ENCODE measurements at places on chromosomes 7 and 10.

GRCh38 chr7:54331311-54331710 is 210.9 kb upstream of the VSTM2A start:
- no peak for DNase-seq

DNA sequence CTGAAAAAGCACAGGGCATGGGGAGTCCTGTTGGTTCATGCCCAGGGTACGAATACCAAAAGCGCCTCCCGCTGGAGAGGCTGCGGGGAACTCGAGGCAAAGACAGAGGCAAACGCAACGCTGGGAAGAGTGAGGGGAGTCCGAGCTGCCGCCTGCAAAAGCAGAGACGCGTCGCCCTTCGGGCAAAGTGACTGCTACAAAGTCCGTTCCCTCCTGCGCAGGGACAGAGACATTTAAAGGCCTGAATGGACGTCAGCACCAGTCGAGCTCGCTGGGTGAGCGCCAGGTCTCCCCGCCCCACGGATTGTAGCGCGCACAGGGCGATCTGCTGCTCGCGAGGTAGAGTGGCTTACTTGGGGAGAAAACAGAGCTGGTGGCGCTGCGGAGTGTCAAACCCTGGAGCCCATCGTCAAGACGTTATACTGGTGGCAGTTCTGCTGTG is 732.8 kb downstream of the ZWINT start:
- peak; percentile 44 for DNase-seq

- no peak for DNase-seq
These were observed 70.6 kb upstream of the RHEB start for GRCh38 chr7:151590071-151590849.

GRCh38 chr7:80666376-80666775 is 27.9 kb downstream of the CD36 start:
- no peak for DNase-seq

DNA sequence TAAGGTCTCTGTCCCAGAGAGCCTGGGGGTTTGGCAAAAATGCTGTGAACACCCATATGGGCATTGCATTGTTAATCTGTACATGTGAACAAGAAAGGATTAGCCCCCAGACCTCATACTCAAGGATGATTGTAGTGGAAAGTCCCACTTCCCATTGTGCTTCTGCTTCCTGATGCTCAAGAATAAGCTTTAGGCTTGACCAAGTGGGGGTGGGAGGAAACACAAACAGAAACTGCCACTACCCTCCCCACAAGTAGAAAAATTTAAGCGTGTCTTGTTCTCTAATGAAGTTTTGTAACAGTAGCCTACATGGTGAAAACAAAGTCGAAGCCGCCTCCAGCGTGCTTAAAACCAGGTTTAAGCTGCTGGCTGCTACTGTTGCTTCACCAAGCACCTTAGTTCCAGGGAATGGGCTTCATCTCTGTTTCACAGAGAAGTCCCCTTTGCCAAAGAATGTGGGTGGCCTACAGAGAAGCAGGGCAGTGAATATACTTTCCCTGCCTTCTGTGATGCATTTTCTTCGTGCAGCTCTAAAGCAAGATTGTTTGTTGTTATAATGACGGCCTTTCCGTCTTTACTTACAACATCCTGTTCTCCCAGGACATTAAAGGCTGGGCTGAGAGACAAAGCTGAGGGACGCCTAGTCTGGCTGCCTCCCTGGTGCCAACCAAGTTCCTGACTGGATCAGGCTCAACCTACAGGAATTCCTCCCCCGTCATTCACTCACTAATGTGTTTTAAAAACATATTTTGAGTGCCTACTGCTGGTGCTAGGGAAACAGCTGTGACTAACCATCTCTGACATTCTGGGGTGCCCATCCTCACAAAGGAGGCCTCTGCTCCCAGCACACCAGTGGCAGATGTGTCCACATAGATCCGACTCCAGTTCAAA is 32.1 kb upstream of the CCSER2 start:
- DNase-seq: no peak

DNA sequence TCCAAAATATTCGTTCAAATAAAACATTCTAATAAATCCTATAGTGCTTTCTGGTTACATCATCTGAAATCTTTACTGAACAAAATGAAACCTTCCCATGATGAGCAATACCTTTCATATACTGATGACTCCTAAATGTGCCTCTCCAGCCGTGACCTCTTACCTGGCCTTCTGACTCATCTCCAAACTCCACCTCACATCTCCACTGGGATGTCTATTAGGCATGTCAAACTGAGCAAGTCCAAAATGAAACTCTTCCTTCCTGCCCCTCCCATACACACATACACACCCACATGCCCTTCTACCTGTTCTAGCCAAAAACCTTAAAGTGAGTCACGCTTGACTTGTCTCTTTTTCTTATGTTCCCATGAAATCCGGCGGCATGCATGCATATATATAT is 22.9 kb downstream of the GSAP start:
- no peak for DNase-seq

DNA sequence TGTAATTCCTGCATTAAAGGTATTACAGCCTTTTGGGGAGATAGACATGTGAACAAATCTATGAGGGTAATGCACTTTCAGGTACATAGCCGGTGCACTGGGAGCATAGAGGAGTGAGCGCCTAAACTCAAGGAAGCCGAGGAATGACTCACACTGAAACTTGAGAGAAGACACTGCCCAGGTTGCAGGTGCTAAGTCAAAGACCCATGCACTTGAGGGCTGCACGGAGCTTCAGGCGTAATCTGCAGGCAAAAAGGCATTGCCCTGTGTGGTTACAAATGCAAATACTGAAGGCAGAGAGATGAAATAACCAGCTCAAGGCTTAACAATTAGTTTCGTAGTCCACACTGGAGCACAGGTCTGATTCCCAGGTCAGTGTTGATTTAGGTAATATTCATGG is 51.0 kb upstream of the OSBPL3 start:
- no peak for DNase-seq

DNA sequence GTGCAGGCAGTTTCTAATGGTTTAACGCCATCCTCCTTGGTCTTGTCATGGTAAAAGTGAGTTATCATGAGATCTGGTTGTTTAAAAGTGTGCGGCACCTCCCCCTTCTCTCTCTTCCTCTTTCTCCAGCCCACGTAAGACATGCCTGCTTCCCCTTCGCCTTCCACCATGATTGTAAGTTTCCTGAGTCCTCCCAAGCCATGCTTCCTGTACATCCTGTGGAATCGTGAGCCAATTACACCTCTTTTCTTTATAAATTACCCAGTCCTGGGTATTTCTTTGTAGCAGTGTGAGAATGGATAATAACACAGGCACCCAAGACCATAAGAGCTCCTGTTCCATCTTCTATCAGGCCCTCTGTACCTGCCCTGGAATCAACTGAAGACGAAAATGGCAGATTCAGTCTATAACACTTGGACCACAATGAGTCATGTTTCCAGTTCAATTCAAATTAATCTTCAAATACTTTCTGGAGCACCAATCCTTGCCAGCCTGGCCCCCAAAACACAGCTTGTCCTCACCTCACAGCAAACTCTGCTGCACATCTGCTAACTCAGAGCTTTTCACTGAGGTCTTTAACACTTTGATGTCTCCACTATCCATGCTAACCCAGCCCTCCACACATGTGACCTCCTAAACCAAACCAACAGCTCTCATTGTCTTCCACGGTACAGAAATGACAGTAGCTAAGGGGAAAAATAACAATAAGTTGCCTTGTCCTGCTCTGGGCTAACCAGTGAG is 73.2 kb downstream of the SFMBT2 start:
- DNase-seq: no peak

GRCh38 chr10:110501142-110501937 is 3.6 kb downstream of the DUSP5 start:
- DNase-seq: no peak

GRCh38 chr7:91407942-91408341 is 143.7 kb downstream of the FZD1 start:
- DNase-seq: no peak

DNA sequence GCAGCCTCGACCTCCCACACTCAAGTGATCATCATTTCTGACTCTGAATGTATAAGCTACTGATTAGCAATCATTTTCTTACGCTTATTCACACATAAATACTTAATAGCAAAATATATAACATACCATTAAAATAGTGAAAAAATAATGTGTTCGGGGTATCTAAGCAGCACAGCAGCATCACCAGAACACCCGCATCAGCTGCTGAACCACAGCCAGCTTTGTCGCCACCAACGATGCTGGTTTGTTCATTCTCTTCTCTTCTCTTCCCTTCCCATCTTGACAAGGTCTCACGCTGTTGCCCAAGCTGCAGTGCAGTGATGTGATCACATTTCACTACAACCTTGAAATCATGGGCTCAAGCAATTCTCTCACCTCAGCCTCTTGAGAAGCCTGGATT is 425.1 kb upstream of the LRGUK start:
- DNase-seq: no peak

DNA sequence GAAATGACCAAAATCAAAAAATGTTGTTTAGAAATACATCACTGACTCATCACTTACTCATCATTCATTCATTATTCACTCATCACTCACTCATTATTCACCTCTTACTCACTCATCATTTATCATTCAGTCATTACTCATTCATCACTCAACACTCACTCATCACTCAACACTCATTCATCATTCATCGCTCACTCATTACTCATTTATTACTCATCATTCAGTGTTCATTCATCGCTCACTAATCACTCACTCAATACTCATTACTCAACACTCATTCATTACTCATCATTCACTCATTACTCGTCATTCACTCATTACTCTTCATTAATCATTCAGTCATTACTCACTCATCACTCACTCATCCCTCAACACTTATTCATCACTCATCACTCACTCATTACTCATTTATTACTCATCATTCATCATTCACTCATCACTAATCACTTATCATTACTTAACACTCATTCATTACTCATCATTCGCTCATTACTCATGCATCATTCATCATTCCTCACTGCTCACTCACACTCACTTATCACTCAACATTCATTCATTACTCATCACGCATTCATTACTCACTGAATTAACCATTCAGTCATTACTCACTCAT is 238.5 kb downstream of the ADARB2 start:
- no peak for DNase-seq

- no peak for DNase-seq
These were observed 388.9 kb upstream of the NPVF start for GRCh38 chr7:25617214-25617613.

DNA sequence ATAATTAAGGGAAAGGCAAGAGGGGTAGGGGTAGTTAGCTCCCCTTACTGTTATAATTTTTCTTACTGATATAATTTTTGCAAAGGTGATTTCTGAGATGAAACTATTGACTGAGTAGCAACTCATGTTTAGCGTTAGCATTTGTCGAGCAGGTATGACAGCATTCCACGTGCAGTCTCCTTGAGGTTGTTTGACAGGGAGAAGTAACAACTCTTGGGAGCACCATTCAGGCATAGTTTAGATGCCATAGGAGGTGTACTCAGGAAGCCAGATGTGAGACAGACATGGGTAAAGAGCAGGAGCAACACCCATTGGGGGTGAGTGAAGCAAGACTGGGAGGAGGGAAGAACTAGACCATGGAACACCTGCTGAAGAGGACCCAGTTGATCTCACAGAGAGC is 96.6 kb upstream of the KLF6 start:
- no peak for DNase-seq

DNA sequence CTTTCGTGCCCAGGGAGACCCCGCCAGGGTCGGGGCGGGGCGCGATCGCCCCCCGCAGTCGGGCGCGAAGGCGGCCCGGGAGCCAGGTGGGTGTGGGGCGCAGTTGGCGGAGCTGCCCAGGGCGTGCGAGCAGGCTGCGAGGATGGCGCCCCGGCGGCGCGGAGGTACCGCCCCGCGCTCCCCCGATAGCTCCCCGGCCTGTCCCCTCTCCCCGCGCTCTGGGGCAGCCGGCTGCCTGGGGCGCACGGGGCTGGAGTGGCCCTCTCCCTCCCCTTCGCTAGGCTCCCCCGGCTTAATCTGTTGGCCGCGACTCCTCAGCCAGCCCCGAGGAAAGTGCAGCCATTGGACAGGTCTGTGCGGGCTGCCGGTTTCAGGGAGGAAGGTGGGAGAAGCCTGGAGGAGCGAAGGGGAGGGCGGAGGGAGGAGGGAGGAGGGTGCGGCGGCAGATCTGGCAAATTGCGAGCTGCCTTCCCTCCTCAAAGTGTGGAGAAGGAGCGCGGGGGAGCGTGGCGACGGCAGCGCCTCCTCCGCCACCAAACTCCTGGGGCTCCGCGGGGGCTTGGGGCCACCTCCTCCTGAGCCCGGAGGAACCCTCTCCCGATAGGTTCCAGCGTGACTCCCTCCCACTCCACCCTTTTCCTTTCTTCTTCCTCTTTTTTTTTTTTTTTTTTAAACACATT is 361 bp upstream of the PLXDC2 start:
- peak; percentile 40 for DNase-seq

DNA sequence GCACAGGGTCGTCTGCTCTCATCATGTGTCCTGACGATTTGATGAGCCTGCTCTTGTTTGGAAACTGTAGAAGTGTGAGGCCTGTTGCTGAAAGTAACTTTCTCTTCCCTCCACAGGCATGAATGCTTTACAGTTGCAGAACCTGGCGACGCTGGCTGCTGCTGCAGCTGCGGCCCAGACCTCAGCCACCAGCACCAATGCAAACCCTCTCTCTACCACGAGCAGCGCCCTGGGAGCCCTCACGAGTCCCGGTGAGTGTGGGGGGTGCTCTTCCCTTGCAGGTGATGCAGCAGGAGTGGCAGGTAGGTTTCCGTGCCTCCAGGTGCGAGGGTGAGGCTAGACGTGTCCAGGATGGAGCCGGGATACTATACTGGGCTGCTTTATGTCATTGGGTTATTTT is 270.6 kb downstream of the CELF2 start:
- DNase-seq: no peak

GRCh38 chr7:96120445-96121225 is 201.3 kb downstream of the SLC25A13 start:
- DNase-seq: no peak

GRCh38 chr10:78597796-78598555 is 470.8 kb upstream of the ZMIZ1 start:
- no peak for DNase-seq

GRCh38 chr10:93554760-93555432 is 11.6 kb upstream of the FFAR4 start:
- DNase-seq: peak; percentile 14

DNA sequence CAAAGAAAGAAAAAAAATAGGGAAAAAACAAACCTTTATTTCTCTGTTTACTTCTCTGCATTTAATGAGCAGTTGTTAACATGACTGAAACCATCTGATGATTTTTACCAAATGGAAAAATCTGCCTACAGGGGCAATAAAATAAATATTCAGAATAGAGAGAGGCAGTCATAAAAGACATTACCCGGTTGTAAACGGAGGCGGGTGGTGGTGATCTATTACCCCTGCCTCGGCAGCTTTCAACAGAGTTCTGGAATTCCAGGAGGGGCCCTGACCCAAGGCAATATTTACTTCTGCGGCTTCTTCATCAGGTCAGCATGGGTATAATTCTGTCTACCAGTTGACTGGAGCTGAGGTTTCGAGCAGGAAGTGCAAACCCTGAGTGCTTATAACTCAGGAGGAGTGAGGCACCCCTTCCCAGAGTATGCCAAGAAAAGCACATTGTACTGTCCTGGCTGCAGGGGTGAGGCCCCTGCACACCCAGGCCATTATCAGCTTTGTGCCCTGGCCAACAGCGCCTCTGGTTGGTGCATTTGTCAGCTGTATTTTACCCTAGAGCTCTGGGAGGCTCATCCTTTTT is 8.2 kb upstream of the CXCL12 start:
- no peak for DNase-seq

- DNase-seq: no peak
These were observed 27.9 kb downstream of the DOCK1 start for GRCh38 chr10:126933116-126933515.

GRCh38 chr10:75403939-75404814 is 2.6 kb upstream of the ZNF503 start:
- no peak for DNase-seq

Data from NCI-H524 (cell line).